Stimulated activated CD4-positive, alpha-beta T cell treated with anti-CD3 and anti-CD28 coated beads, Interleukin-12 subunit alpha, Interleukin-12 subunit beta, amount 100 ng/mL, for 48 hours (primary cell): ENCODE measurements at places on chromosomes 5 and 9.

DNA sequence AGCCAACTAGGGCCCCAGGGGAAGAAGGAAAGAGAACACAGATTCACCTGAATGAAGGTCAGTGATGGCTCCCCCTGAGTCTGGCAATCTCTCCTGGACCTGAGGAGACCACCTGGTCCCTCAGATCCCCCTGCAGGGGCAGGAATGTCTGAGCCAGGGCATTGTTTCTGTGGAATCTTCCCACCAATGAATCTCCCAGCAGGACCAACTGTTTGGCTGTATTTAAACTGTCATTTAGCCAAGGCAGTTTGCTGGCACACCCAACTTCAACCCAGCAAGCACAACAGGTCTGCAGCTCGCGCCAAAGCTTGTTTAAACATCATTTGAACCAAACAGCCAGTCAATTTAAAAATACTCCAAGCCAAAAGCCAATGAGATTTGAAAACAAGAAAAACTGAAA lies 92.6 kb downstream of the SH3TC2 start:
- DNase-seq = no peak

DNA sequence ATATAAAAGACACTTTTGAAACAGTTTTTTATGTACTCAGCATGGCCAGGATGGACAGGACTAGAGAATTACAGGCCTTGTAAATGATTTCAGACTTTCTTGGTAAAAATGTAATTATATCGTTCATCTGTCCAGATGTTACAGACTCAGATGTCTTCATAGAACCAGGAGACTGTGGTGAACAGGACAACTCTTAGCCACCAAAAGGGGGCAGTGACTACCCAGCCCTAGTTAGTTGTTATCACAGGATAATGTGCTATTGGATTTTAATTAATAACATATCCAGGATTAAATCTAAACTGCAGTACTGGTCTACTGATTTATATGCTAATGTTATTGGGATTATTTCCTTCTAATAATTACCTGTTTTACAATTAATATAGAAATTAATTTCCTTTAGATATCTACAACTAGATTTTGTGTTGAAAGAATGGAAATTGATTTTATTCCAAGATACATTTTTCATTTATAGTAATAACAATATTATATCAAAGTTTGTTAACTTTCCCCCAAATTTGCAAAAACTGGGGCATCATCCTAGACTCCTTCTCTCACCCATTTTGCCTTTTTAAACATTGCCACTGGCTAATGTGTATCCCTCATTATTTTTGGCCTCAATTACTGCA lies 99.4 kb downstream of the MTREX start:
- no peak for DNase-seq

DNA sequence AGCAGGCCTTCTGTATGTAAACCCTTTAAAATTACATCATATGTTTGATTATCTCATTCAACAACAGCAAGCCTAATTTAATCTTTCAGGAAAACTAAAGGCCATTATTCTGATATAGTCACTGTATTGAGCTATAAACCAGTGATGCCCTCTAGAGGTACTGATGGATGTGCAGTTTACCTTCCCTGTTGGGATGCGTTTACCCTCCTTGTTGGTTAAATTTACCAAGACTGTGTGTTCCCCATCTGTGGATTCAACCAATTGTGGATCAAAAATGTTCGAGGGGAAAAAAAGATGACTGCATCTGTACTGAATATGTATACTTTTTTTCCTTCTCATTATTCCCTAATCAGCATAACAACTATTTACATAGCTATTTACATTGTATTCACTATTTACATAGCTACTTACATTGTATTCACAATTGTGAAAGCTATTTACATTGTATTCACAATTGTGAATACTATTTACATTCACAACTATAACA lies 3.7 kb upstream of the BAAT start:
- no peak for DNase-seq

DNA sequence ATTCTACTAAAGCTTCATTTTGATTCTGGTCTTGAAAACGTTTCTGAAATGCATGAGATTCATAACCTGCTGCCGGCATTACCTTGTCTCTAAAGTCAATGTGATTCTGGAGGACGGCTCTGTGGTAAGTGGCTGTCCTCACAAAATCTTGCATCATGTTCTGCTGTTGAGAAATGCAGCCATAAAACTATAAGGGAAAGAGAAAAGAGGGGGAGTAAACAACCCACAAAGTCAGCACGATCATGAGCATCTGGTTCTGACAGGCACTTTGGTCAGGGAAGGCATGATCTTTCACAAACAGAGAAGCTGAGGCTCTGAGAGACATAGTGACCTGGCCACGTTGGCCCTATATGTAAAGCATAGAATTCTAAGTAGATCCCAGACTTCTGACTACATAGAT lies 168.9 kb upstream of the PUM3 start:
- DNase-seq = no peak

DNA sequence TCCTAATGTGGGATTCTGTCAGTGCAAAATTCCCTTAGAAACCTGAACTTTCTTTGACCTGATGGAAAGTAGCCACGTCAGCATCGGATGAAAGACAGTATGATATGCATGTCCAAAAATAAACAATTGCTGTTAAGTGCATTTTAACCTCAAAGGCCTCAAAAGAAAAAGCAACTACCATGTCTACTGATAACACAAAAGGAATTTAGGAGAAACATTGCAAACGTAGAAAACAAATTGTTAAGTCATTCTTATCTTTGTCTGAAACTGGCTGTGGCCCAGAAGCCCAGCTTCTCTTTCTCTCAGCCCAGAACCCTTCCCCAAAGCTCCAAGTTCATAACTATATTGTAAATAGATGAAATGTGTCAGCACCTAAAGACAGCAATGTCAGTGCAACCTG lies 11.1 kb upstream of the LHFPL2 start:
- no peak for DNase-seq

DNA sequence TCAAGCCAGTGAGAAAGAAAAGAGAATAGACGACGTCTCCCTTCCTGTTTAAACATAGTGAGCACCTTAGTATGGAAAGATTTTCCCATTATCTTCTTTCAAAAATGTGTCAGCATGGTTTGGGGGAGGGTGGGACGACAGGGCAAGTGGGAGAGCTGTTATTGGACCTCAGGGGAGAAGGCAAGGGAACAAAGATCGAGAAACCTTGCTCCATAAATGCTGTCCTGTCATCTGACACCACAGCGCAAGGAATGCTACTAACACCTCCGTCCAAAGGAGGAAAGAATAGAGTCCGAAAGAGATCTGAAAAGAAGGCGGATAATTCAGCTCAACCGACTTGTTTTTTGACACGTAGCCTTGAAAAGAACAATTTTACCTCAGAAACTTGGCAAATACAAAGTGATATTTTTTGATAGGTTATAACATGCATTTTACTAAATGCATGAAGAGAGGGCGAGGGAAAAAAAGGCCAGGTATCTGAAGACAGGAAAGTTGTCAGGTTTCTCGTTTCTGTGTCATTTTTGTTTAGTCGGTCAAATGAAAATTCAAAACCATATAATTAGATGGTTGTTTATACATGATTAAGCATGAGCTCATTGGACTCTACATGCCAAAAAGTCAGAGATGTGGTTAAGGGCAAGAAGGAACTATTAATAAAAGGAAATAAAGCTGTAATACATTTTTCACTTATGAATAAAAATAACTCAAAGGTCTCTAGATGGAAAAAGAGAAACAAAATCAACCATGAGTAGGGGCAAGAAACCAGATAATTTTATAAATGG lies 155.7 kb downstream of the GLIS3 start:
- DNase-seq = no peak

DNA sequence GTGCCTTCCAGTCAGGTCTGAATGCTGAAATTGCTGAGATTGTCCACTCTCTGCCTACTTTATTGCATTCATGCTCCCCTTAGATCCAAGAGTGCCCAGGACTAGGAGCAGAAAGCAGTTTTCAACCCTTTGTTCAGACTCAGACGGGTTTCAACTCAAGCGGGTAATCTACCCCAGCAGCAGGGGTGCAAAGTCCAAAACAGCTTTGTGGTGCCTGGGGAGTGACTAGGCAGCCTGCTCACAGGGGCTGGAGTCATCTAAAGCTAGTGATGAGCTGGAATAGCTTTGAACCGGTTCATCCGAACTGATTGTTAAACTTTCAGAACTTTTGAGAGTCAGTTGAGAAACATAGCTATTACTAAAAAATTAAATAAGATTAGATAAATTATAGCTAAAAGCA lies 71.0 kb upstream of the IQGAP2 start:
- DNase-seq = no peak

- DNase-seq = no peak
Observed at GRCh38 chr5:83563631-83564030, 92.1 kb downstream of the VCAN start.

DNA sequence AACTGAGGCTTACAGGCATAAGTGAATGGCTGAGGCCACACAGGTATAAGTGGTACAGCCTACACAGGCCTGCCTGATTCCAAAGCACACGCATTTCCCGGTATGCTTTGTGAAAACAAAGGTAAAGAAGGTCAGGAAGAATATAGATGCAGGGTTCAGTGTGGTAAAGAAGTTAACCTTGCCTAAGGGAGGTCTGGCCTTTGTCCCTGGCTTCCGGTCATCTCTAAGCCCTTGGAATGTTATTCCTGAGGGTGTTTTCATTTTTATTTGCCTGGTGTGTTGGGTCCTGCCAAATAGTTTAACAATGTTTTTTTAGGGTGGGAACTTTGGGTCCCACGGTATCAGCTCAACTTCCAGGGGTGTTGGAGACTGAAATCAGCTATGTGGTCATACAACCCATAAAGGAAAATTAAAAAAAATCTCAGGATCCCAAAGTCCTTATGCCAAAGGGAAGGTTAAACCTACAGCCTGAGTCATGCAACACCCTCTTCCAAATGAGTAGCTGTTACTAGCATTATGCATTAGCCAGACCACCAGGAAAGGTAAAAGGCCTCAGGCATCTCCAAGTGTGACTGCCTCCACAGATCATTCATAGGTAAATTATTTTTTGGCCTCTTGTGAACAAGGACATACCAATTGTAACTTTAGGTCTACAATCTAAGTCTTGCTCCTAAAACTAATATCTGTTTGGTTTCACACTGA lies 124.6 kb downstream of the ATP10B start:
- DNase-seq = no peak

GRCh38 chr5:3195994-3196393 lies 399.6 kb upstream of the IRX1 start:
- DNase-seq = no peak

- no peak for DNase-seq
Observed at GRCh38 chr5:154571325-154572035, 93.5 kb upstream of the HAND1 start.

GRCh38 chr9:91291866-91292265 lies 69.9 kb downstream of the AUH start:
- no peak for DNase-seq

GRCh38 chr9:98765256-98765655 lies 31.1 kb downstream of the ANKS6 start:
- no peak for DNase-seq

DNA sequence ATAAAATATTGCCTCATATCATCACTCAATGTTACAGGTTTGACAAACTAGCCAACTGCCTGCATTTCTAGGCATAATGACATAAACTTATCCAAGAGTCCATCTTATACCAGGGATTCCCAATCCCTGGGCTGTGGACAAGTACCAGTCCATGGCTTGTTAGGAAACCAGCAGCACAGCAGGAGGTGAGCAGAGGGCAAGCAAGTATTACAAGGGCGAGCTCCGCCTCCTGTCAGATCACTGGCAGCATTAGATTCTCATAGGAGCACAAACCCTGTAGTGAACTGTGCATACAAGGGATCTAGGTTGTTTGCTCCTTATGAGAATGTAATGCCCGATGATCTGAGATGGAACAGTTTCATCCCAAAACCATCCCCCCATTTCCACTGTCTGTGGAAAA lies 144.9 kb downstream of the PRKACG start:
- no peak for DNase-seq
